ENCODE measurements at places on chromosomes 1 and 21.

- DNase-seq = no peak
- H3K27ac ChIP-seq = no peak overlapping the region
- peaks cover 33% of the 10 kb centered on the region for H3K27me3 ChIP-seq
- no peaks in the 10 kb centered on the region for H3K4me1 ChIP-seq
Measured at GRCh38 chr1:165356876-165357275, 361 bp upstream of the LMX1A start.

DNA sequence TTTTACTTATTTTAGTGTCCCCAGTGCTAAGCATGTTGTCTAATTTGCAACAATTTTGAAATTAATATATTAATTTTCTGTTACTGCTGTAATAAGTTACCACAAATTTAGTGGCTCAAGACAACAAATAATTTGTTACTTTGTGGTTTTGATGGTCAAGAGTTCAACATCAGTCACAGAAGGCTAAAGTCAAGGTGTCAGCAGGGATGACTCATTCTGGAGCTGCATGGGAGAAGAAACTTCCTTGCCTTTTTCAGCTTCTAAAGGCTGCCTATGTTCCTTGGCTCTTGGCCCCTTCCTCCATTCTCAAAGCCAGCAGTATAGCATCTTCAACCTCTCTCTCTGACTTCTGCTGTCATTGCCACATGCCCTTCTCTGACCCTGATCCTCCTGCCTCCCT is 271.8 kb downstream of the HLX start:
- H3K4me3 ChIP-seq = no peak overlapping the region
- no peak overlapping the region for H3K27ac ChIP-seq
- DNase-seq = no peak

GRCh38 chr1:236370420-236370819 is 23.7 kb upstream of the EDARADD start:
- no peak overlapping the region for H3K27ac ChIP-seq
- H3K36me3 ChIP-seq = no peaks in the 10 kb centered on the region
- H3K27me3 ChIP-seq = no peaks in the 10 kb centered on the region

- H3K27ac ChIP-seq = no peak overlapping the region
- no peak overlapping the region for H3K4me3 ChIP-seq
- H3K36me3 ChIP-seq = no peaks in the 10 kb centered on the region
- DNase-seq = no peak
- H3K27me3 ChIP-seq = no peaks in the 10 kb centered on the region
- H3K4me1 ChIP-seq = peaks cover 4% of the 10 kb centered on the region
Measured at GRCh38 chr1:202857136-202857610, 31.8 kb downstream of the RABIF start.

DNA sequence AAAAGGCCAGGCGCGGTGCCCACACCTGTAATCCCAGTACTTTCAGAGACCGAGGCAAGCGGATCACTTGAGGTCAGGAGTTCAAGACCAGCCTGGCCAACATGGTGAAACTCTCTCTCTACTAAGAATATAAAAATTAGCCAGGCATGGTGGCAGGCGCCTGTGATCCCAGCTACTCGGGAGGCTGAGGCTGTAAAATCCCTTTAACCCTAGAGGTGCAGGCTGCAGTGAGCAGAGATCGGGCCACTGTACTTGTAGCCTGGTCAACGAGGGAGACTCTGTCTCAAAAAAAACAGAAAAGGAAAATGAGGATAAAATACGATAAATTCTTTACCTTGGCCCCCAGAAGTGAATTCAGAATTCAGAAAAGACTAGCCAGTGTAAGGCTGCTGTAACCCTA is 1.6 kb downstream of the TMEM50B start:
- no peaks in the 10 kb centered on the region for H3K36me3 ChIP-seq
- DNase-seq = no peak
- peak overlapping the region; percentile 84 for H3K27ac ChIP-seq
- no peaks in the 10 kb centered on the region for H3K27me3 ChIP-seq
- peaks cover 4% of the 10 kb centered on the region for H3K4me1 ChIP-seq

Measured in prostate gland (tissue), 2 donors.